ENCODE measurements at places on chromosomes 2 and 18.
A peak's percentile ranks its signal among the peaks of the same experiment; 100 is the strongest.

GRCh38 chr2:15693926-15694588 is 102.4 kb downstream of the DDX1 start:
- no peak for DNase-seq

DNA sequence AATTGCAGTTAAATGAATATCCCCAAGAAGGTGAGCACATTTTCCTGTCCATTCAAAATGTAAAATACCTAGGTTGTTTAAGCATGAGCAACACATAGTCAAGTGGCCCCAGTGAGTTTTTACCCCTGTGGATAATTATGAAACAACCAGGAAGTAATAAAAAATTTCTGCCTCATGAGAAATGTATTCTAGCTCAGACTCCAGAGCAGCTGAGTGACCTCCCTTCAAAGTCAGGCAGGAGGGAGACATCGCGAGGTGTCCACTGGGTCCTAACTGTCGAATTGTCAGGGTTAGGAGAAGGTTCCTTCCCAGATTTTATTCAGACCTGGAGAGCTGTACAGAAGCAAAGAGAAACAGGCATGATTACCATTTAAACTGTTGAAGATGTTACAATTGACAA is 416.6 kb upstream of the SMIM21 start:
- DNase-seq = no peak

- no peak for DNase-seq
Measured at GRCh38 chr18:48098007-48098406, 167.5 kb upstream of the SMAD2 start.

DNA sequence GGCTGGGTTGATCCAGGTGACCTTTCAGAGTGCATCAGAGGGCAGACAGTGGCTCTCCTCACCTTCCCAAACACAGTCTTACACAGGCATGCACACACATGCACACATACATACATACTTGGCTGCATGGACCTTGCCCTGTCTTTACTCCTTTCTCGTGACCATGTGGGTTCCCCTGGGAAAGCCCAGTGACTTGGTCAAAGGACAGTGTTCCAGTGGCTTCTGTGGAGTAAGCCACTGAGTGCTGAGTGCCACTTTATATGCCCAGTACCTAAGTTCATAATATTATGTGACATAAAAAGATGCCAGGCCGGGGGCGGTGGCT is 249.4 kb downstream of the MYCN start:
- DNase-seq = no peak

DNA sequence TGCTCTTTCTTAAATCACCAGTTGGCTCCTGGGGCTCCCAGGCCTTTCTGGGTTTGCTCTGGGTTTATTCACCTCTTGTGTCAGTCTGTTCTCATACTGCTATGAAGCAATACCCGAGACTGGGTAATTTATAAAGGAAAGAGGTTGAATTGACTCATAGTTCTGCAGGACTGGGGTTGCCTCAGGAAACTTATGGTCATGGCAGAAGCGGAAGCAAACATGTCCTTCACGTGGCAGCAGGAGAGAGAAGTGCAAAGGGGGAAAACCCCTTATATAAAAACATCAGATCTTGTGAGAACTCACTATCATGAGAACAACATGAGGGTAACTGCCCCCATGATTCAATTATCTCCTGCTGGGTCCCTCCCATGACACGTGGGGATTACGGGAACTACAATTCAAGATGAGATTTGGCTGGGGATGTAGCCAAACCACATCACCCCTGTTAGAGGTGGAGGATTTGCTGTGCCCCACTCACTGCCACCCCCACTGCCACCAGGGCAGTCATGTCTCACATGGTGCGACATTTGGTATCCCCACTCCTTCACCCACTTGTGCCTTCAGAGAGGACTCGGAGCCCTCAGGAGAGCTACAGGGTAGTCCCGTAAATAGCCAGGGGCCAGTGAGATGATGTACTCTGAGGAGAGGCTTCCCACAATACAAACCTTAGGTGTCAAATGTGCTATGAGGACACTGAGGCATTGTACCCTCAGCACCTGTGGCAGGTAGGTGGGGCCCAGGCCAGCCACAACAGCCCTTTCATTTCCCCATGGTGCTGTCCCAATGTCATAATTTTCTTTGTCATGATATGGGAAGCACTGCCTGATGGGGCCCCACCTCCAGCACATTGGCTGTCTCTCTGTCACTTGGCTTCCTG is 35.7 kb downstream of the CDC42EP3 start:
- no peak for DNase-seq

DNA sequence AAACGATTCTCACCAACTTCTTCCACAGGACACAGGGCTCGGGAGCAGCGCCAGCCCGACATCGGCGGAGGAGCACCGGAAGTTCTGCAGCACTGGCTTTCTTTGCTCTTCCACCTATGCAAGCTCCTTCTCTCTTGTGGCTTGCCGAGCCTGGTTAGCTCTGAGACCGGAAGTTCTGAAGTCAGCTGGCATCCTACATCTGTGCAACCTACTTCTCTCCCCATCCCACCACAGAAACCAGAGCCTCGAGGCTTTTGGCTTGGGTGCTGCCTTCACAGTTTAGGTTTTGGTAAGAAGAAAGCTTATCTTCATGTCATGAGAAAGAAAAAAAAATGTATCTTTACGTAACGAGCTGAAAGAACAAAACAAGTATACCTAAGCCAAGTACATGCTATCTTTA is 111.7 kb downstream of the ANKRD44 start:
- DNase-seq = peak; percentile 39

DNA sequence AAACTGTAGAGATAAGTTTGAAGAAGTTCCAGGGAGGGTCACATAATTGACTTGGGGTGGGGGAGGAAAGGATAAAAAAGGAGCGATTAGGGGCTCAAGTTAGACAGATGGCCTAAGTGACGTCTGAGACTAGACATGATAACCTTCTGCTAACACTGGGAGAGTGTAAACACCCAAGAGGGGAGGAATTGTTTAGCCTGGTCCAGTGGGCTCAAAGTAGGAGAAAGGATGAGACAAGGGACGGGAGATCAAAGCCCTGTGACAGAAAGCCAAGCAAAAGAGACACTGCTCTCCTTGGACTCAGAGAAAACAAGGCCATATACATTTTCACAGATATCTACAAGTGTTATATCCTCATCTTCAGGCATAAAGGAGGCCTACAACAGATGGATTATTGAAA is 45.5 kb upstream of the IHH start:
- DNase-seq = no peak

DNA sequence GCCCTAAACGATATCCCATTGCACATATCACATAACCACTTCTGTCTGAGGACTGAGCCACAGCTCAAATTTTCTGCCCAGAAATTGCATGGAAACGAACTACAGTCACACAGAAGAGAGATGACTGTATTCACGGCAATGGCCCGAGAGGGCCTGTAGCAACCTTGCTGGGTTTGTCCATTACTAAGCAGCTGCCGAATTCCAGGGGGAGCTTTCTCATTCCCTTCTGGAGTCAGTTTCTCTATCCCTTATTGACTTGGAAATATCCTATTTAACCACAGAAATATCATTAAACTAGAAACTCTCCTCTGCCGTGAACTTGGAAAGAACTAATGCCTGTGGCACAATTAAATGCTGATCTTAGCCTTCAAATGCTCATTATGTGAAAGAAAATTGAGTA is 183.9 kb downstream of the DNER start:
- DNase-seq = no peak

DNA sequence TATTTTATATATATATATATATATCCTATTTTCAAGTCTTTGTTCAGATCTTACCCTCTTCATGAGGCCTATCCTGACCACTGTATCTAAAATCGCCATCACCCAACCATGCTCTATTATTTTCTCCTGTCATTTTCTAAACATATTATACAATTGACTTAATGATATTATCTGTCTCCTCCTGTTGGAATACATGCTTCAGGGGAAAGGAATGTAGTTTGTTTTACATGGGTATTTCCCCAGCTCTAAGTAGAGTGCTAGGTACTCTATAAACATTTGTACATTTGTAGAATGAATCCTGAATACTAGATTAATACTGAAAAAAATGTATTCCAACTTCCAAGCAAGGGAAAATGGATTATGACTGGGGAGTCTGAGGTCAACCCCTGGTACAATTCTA is 26.2 kb downstream of the TTC21B start:
- no peak for DNase-seq

GRCh38 chr2:41707790-41708451 is 339.9 kb upstream of the PKDCC start:
- DNase-seq = no peak

DNA sequence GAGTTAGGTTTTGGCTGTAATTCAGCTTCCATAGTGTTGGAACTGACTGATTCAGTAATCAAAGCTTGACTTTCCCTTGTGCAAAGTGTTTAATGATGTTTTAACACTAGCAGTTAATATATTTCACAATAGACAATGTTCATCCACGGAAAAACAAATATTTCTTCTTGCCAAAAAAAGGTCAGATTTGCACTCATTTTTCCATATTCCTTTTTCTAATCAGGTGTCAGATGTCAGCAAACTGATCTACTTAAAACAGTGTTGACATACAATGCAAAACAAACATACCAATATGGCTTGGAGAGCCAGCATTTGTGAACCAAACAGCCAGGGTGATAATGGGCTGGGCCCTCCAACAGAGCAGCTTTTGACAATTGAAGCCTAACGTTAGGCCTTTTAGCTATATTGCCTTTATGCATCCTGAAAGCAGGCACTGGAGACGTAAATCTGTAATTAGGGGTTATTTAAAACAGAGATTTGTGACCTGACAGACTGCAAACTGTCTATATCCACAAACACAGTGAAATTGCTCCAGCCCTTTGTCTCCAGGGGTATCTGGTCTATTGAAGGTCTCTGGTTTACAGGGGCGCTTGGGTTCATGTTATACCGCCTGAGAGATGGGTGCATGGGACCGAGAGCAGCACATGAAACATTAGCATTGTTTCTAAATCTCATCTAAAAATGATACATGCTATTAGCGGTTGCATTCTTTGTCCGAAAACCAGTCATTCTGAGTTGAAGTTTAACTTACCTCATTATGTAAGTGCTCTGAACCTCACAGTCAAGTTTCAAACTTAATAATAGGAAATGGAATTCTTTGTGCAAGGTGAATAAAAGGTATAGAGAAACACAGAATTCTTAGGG is 7.1 kb upstream of the CDCA7 start:
- no peak for DNase-seq

DNA sequence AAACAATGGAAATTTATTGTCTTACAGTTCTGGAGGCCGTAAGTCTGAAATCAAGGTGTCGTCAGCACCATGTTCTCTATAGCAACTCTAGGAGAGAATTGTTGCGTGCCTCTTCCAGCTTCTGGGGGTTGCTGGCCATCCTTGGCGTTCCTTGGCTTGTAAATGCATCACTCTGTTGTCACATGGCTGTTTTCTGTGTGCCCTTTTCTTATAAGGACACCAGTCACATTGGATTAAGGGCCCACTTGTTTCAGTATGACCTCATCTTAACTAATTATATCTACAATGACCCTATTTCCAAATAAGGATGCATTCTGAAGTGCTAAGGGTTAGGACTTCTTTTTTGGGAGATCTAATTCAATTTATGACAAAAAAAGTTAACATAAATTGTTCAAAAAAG is 1.4 kb upstream of the PLEK start:
- DNase-seq = no peak

GRCh38 chr2:88896971-88897370 is 205.5 kb downstream of the RPIA start:
- no peak for DNase-seq

GRCh38 chr2:235027558-235028214 is 75.9 kb downstream of the SH3BP4 start:
- peak; percentile 16 for DNase-seq

- DNase-seq = no peak
Measured at GRCh38 chr2:102194609-102195268, 7.9 kb downstream of the IL1RL2 start.

DNA sequence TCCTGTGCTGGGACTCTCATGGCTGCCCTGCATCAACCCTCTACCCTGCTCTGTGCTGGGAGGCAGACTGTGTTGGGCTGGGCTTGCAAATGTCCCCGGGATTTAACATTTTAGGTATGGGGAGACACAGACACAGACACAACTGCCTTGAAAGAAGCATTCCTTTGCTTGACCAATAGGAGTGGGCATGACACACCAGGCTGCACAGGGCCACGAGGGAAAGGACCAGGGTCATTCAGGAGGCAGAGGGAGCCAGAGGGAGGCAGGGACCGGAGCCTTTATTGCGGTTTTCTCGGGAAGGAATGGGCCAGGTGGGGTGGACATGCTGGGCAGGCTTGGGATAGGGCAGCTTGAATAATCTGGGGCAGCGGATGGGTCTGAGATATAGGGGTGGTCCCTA is 238.7 kb upstream of the COPS8 start:
- DNase-seq = no peak

GRCh38 chr2:62732262-62732777 is 26.8 kb downstream of the EHBP1 start:
- DNase-seq = no peak

- DNase-seq = no peak
Measured at GRCh38 chr2:64562148-64562784, 38.1 kb downstream of the AFTPH start.

DNA sequence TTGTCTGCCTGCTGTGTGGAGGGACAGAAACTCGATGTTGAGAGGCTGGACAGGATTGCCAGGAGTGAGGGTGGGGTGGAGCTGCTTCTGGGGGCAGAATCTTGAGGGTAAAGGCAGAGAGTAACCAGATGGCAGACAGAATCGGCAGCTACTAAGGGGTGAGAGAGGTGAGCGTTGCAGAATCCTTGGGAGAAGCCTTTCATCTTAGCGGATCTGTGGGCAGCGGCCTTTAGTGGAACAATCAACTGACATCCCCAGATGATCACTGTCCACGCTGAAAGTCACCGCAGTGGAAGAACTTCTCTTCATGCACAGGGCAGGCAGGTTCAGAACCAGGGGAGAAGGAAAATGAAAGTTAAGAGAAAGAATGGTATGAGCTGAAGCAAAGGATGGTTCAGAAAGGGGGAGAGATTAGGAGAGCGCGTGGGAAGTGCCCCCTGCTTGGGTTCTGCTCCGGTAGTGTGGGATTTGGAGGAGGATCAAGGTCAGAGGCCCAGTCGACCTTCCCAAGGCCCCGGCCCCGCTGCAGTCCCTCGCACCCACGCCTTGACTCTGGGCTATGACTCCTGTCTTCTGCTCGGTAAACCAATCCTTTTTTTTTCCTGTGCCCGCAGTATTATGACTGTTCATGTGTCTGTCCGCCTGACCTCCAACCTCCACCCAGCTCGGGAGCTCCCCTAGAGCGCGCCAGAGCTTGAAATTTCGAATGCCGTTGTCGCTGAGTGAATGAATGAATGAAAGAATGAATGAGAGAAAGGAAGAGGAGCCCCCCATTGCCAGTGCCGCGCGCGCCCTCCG is 584 bp downstream of the BOLA3 start:
- no peak for DNase-seq

DNA sequence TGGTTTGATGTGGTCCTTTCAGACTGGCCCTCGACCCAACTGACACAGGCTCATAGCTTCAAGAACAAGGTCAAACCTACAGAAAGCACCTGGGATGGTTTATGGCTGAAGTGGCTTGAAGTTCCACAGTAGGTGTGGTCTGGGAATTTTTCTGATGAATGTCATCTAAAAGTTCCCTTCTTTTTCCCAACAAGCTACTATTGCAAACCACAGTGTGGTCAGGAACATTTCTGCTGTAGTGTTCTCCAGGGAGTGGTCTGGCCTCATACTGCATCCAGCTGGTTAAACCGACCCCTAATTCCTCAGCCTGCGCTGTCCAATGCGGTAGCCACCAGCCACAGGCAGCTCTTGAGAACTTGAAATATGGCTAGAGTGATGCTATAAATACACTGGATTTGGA is 92.7 kb downstream of the FAM124B start:
- no peak for DNase-seq

GRCh38 chr2:218009231-218009630 is 6.4 kb upstream of the TNS1 start:
- DNase-seq = no peak
